ENCODE measurements at places on chromosomes 6 and 20.

DNA sequence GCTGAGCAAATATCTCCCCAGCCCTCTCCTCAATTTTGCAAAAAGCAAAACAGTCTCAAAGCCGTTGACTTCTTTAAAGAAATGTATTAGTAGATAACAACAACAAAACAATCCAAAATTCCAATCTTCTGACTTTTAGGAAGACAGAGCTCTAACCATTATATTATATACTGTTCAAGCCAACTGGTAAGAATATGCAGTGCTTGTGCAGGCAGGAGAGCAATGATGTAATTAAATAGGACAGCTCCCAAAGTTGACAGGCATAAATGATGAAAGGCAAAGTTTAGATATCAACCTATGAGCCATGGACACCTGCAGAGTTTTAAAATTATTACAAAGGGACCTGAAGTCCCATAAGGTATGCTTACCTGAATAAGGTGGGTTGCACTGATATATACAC, 16.6 kb upstream of the CEP85L start:
- DNase-seq, result no peak

DNA sequence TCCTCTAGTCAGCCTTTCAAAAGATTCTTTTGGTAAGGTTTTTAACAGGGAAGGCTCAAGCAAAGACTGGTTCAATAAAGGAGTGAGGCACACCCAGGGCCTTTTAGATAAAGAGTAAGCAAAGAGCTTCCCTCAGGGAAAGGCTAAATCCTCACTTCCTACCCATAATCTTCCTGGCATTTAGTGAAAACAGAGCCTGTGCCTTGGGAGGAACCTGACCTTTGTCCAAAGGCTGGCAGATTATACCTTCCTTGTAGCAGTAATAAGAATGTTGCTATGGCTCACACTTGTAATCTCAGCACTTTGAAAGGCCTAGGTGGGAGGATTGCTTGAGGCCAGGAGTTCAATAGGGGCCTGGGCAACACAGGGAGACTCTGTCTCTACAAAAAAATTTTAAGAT, 280.1 kb upstream of the PLCB4 start:
- DNase-seq, result no peak

DNA sequence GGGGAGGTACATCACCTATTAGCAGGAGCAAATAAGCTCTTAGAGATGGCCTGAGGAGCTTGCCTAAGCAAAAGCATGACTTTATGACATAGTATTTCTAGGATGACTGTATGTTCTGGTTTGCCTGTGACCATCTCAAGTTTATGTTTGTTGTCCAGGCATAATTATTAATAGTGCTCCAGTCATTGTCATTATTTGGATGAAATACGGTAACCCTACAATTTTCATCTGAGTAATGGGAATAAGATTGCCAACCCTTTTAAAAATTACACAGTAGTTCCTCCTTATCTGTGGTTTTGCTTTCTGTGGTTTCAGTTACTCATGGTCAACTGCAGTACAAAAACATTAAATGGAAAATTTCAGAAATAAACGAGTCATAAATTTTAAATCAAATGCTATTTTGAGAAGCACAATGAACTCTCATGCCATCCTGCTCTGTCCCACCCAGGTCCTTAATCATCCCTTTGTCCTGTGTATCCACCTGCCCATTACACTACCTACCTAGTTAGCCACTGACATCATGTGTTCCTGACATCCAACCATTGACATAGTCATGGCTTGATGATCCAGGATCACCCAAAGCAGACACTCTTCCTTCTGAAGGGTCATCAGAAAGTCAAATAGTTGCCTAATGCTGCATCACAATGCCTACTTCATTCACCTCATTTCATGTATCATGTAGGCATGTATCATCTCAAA, 27.0 kb upstream of the TFB1M start:
- no peak for DNase-seq

- no peak for DNase-seq
Observed at GRCh38 chr6:3654898-3655297, 96.6 kb downstream of the PXDC1 start.

- DNase-seq, result no peak
Observed at GRCh38 chr6:123323452-123324329, 313.1 kb downstream of the TRDN start.

Measured in SHP77 (cell line).